ENCODE measurements at places on chromosomes 11 and 22. TPM values are rescaled to one million over a fixed set of nuclear protein-coding genes. Genes with fewer than 3 reads are reported as not detected.

Gene MMP3
- total RNA-seq: not detected

- DNase-seq: no peak
Observed at GRCh38 chr11:4839851-4840549, 9.0 kb downstream of the OR51S1 start.

DNA sequence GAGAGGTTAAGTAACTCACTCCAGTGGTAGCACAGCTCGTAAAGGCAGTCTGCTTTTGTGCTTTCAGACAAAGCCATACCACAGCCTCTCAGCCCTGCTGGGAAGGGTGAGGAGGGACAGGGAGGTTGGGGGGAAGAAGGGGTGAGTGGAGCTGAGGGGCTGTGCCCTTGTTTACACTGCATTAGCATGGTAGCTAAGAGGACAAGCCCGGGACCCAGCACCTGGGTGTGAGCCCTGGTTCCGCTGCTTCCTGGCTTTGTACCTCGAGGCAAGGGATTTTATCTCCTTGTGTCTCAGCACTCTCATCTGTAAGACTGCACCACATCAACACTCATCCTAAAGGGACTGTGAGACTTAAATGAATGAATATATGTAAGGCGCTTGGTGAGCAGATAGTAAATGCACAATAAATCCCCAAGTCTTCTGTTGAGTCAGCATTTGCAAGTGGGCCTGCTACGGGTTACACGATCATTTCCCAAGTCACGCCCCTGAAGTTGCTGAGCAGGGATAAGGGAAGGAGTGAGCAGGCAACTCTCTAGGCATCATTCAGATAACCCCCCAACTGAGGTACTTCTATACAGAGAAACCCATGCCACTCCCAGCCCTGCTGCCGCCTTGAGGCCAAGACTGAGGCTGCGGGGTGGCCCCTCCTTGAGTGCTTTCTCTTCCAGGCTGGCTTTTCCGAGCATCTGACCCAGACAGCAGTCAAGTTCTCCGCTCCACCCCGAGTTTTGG, 7.5 kb downstream of the RASD2 start:
- no peak for DNase-seq

- no peak for DNase-seq
Observed at GRCh38 chr22:48320048-48320682, 1507.5 kb downstream of the BRD1 start.

- DNase-seq: peak; percentile 35
Observed at GRCh38 chr11:17544181-17544622, at the start of gene USH1C. USH1C (minus strand) TSS chr11:17544416; CDS start chr11:17544307, 109 bp downstream.

Data from activated CD8-positive, alpha-beta T cell treated with anti-CD3 and anti-CD28 coated beads for 36 hours (primary cell).